ENCODE measurements at places on chromosomes 12 and 14.
A peak's percentile ranks its signal among the peaks of the same experiment; 100 is the strongest.

DNA sequence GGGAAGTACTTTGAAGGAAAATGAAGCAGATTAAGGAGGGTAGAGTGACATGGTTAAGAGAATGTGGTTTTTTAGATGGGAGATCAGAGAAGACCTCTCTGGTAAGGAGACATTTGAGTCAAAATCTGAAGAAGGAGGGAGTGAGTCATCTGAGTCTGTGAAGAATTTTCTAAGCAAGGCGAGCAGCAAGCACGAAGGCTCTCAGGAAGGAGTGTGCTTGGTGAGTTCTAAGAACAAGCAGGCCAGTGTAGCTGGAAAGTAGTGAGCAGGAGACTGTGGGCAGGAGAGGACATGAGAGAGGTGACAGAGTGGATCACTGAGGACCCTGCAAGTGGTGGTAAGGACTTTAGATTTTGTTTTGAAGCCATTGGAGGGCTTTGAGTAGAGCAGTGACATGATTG, 76.3 kb upstream of the FUT8 start:
- H3K27me3 ChIP-seq: no peaks in the 10 kb centered on the region
- DNase-seq: no peak
- H3K27ac ChIP-seq: peak overlapping the region; percentile 96
- H3K4me3 ChIP-seq: no peak overlapping the region

- H3K27me3 ChIP-seq: no peaks in the 10 kb centered on the region
- no peak for DNase-seq
- H3K4me3 ChIP-seq: no peak overlapping the region
- H3K27ac ChIP-seq: no peak overlapping the region
These were observed 70.4 kb downstream of the KITLG start for GRCh38 chr12:88509851-88510250.

DNA sequence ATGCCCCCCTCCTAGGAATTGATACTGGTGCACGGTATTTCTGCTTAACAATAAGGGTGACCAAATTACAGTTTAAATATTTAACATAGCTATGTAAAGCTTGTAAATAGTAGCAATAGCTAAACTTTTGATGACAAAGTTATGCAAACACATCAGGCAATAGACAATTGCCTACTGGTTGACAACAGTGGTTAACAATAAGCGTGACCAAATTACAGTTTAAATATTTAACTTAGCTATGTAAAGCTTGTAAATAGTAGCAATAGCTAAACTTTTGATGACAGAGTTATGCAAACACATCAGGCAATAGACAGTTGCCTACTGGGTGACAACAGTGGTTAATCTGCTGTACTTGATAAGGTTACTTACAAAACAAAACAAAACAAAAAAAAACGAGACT, 886.5 kb upstream of the FLRT2 start:
- H3K4me1 ChIP-seq: 0 out of 2 replicates have a peak, but pooled peaks cover 4% of the 10 kb centered on the region
- no peaks in the 10 kb centered on the region for H3K36me3 ChIP-seq
- no peak overlapping the region for H3K27ac ChIP-seq
- no peak overlapping the region for H3K4me3 ChIP-seq
- DNase-seq: peak; percentile 23

GRCh38 chr12:47276621-47277309, 197.0 kb upstream of the AMIGO2 start:
- H3K4me3 ChIP-seq: no peak overlapping the region
- no peaks in the 10 kb centered on the region for H3K36me3 ChIP-seq
- H3K27ac ChIP-seq: peak overlapping the region; percentile 6
- peak; percentile 49 for DNase-seq
- H3K4me1 ChIP-seq: peaks cover 26% of the 10 kb centered on the region

DNA sequence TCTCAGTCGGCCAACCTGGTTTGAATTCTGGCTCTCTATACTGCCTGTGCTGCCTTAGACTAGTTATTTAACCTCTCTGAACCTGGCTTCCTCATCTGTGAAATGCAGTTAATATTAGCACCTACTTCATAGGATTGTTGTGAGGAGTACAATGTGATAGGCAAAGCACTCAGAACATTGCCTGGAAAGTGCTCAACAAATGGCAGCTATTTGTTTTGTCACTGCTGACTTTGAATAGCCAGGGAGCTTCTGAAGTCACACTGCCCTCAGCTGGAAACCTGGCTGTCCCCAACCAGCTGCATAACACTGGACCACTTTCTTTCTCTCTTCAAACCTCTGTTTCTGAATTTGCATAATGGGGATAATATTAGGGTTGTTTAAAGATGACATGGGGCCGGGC, 9.6 kb downstream of the TMEM30B start:
- no peak overlapping the region for H3K27ac ChIP-seq
- H3K36me3 ChIP-seq: no peaks in the 10 kb centered on the region
- no peaks in the 10 kb centered on the region for H3K4me1 ChIP-seq
- no peak overlapping the region for H3K4me3 ChIP-seq

GRCh38 chr14:53192052-53192760, 39.1 kb upstream of the DDHD1 start:
- H3K27me3 ChIP-seq: no peaks in the 10 kb centered on the region
- no peaks in the 10 kb centered on the region for H3K36me3 ChIP-seq
- no peak overlapping the region for H3K4me3 ChIP-seq
- DNase-seq: no peak

DNA sequence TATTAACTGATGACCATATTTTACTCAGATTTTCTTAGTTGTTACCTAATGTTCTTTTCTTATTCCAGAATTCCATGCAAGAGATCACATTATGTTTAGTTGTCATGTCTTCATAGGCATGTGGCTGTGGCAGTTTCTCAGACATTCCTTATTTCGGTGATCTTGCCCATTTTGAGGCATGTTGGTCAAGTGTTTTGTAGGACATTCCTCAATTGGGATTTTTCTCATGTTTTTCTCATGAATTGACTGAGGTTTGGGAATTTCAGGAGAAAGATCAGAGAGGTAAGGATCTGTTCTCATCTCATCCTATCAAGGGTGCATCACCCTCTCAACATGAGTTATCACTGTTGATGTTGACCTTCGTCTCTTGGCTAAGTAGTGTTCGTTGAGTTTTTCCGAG, 81.3 kb downstream of the CHST11 start:
- no peak overlapping the region for H3K27ac ChIP-seq
- H3K4me1 ChIP-seq: no peaks in the 10 kb centered on the region
- DNase-seq: no peak
- H3K36me3 ChIP-seq: no peaks in the 10 kb centered on the region
- H3K27me3 ChIP-seq: no peaks in the 10 kb centered on the region

DNA sequence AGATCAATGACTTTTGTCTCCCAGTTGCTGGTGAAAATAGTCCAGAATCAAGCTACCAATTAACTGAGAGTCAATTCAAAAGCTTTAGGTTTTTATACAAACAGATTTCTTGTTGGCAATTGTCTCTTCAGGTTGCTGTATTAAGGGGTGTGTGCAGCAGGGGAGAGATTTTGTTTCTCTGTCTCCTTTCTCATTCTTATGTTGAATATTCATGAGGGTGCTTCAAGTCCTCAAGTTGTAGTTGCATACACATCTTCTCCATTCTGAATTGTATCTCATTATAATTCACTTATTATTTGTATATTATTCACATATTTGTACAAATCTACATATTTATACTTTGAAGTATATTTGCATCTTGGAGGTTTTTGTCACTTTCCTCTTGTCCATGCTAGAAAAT, 126.7 kb upstream of the PTPRQ start:
- H3K36me3 ChIP-seq: no peaks in the 10 kb centered on the region
- H3K4me1 ChIP-seq: peaks cover 14% of the 10 kb centered on the region
- DNase-seq: no peak
- H3K27me3 ChIP-seq: no peaks in the 10 kb centered on the region

DNA sequence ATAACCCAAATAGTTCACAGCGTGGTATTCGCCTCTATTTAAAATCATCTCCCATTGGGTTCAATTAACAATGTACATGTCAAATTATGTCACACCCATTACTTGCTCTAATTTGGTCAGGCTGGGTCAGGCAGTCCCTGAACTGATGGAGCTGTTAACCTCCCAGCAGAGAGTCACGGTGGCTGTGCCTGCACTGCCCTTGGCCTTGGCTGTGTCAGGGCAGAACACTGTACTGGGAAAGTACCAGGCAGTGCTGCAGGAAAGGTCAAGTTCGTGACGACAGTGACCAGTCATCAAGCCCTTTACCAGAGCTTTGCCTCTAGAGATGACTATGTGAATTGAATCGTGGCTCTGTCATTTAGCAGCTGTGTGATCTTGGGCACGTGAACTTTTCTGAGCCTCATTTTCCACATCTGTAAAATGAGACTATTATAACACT, 100.0 kb downstream of the ARF6 start:
- H3K36me3 ChIP-seq: no peaks in the 10 kb centered on the region
- no peak for DNase-seq
- H3K27me3 ChIP-seq: no peaks in the 10 kb centered on the region
- H3K27ac ChIP-seq: peak overlapping the region; percentile 12

DNA sequence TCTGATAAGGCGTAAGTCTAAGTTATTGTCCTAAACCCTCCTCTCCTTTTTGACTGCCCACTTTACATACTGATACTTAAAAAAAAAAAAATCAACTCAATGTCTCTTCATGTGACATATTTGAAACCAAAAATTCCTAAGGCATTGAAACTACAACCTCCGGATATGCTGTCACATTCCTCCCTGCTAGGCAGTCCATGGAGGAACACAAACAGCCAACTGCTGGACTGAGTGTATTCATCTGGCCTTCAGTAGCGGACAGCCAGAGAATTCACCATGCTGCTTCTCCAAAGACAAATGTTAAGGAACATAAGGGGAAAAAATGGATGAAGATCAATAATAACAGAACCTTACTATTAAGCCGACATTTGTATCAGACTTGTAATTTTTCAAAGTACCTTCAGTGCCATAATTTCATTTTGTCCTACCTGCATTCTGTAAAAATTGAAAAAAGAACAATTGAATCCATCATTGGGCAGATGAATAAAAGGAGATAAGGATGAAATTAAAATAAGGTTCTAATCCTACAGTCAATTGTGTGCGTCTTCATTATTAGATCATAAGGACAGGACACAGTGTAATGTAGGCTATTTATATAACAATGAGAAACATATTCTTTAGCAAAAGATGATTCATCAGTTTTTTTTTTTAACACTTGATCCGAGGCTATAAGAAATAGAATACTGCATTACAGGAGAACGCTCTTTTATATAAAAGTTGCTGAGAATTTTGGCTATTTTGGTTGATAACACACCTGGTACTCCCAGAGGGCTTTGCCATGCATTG, 12.2 kb downstream of the RERG start:
- no peak for DNase-seq
- H3K27me3 ChIP-seq: no peaks in the 10 kb centered on the region
- no peak overlapping the region for H3K27ac ChIP-seq

DNA sequence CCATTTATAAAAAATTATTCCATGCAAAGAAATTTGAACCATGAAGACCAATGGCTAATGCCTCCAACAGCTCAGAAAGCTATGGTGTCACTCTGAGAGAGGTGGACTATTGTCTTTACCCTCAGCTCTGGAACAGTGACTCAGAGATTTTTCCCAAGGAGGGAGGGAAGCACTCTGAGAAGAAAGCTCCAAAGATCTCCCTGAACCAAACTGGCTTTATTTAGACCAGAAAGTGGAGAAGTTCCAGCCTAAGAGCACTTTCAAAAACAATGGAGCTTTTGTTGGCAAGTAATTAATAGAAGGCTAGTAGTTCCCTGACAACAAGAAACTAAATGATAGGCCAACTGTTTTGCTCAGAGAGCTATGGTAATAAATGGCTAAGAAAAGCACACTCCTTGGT, 599.9 kb upstream of the MDGA2 start:
- H3K4me1 ChIP-seq: no peaks in the 10 kb centered on the region
- DNase-seq: no peak

- H3K4me3 ChIP-seq: no peak overlapping the region
- no peaks in the 10 kb centered on the region for H3K4me1 ChIP-seq
- no peaks in the 10 kb centered on the region for H3K36me3 ChIP-seq
- no peak for DNase-seq
These were observed 266.6 kb upstream of the FAR2 start for GRCh38 chr12:28882444-28882843.

DNA sequence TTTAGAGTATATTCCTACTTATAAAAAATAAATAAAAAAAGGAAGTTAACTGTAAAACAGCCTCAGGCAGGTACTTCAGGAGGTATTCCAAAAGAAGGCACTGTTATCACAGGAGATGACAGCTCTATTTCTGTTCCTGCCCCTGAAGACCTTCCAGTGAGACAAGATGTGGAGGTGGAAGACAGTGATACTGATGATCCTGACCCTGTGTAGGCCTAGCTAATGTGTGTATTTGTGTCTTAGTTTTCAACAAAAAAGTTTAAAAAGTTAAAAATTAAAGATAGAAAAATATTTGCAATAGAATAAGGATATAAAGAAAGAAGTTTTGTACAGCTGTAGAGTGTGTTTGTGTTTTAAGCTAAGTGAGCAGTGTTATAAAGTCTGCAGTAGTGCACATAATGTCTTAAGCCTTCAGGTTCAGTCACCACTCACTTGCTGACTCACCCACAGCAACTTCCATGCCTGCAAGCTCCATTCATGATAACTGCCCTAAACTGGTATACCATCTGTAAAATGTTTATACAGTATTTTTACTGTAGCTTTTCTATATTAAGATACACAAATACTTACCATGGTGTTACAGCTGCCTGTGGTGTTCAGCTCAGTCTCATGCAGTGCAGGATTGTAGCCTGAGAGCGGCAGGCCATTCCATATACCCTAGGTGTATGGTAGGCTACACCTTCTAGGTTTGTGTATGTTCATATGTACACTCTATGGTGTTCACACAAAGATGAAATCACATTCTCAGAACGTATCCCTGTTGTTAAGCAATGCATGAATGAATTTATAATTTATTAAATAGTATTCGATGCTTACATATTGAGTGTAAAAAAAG, 121.1 kb downstream of the ANO6 start:
- peaks cover 4% of the 10 kb centered on the region for H3K4me1 ChIP-seq
- no peak for DNase-seq
- H3K4me3 ChIP-seq: no peak overlapping the region
- H3K27ac ChIP-seq: no peak overlapping the region

- no peaks in the 10 kb centered on the region for H3K27me3 ChIP-seq
- no peak for DNase-seq
- H3K4me1 ChIP-seq: no peaks in the 10 kb centered on the region
- H3K4me3 ChIP-seq: no peak overlapping the region
- no peaks in the 10 kb centered on the region for H3K36me3 ChIP-seq
These were observed 108.1 kb downstream of the LRIG3 start for GRCh38 chr12:58812214-58812613.

GRCh38 chr12:27782481-27782880, 2.4 kb upstream of the MANSC4 start:
- no peak for DNase-seq
- H3K36me3 ChIP-seq: no peaks in the 10 kb centered on the region
- no peak overlapping the region for H3K4me3 ChIP-seq
- H3K27ac ChIP-seq: no peak overlapping the region
- 0 out of 2 replicates have a peak, but pooled peaks cover 3% of the 10 kb centered on the region for H3K4me1 ChIP-seq

GRCh38 chr12:16130343-16130742, 147.1 kb downstream of the SLC15A5 start:
- H3K36me3 ChIP-seq: no peaks in the 10 kb centered on the region
- H3K4me3 ChIP-seq: no peak overlapping the region
- H3K4me1 ChIP-seq: peaks cover 12% of the 10 kb centered on the region
- no peak overlapping the region for H3K27ac ChIP-seq
- no peaks in the 10 kb centered on the region for H3K27me3 ChIP-seq

DNA sequence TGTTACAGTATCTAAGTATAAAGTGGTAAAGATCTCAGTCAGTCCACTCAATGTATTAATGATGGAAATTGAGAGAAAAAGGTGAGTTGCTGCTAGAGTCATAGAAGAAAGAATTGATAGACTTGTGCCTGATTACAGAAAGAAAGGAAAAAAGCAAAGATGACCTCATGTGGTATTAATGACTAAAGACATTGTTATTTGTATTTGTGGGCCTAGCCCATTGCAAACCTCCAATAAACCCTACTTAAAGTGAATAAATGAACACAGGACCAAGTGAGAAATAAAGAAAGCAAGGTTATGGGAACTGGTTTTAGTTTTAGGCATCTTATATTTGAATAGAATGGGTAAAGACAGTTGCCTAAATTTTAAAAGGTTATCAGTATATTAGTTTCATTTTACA, 105.5 kb downstream of the SYT1 start:
- no peak overlapping the region for H3K27ac ChIP-seq
- H3K4me1 ChIP-seq: no peaks in the 10 kb centered on the region
- DNase-seq: no peak
- H3K36me3 ChIP-seq: no peaks in the 10 kb centered on the region

All from Caco-2 (cell line).